Activated CD4-positive, alpha-beta T cell treated with anti-CD3 and anti-CD28 coated beads, Interleukin-2, amount 50 U/mL, for 24 hours (primary cell): ENCODE measurements at places on chromosomes 12 and 14.

GRCh38 chr12:31019561-31019960 lies 54.1 kb upstream of the DDX11 start:
- no peak for DNase-seq

- DNase-seq: no peak
Measured at GRCh38 chr14:50363714-50364111, 33.0 kb downstream of the CDKL1 start.

- no peak for DNase-seq
Measured at GRCh38 chr12:83197483-83197914, 510.8 kb downstream of the TMTC2 start.

- no peak for DNase-seq
Measured at GRCh38 chr12:103994235-103994634, 28.6 kb downstream of the TDG start.

GRCh38 chr14:83347874-83348273 lies 1814.2 kb upstream of the SEL1L start:
- DNase-seq: no peak

DNA sequence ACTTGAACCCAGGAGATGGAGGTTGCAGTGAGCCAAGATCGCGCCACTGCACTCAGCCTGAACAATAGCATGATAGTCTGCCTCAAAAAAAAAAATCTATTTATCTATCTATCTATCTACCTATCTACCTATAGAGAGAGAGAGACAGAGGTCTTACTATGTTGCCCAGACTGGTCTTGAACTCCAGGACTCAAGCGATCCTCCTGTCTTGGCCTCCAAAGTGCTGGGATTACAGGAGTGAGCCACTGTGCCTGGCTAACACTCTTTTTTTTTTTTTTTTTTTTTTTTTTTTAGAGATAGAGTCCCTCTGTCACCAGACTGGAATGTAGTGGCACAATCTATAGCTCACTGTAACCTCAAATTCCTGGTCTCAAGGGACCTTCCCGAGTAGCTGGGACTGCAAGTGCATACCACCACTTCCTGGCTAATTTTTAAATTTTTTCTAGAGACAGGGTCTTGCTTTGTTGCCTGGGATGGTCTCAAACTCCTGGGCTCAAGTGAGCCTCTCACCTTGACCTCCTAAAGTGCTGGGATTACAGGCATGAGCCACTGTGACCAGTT lies 1.9 kb downstream of the FAM186A start:
- no peak for DNase-seq
